Activated naive CD4-positive, alpha-beta T cell treated with anti-CD3 and anti-CD28 coated beads, Interleukin-2, amount 10 ng/mL, durations not matched to agents 5 hours and 36 hours (primary cell): ENCODE measurements at places on chromosomes 6 and 20. TPM values are rescaled to one million over a fixed set of nuclear protein-coding genes. Genes with fewer than 3 reads are reported as not detected.

SSR1 gene
- total RNA-seq = 162 TPM

METTL24 gene
- not detected for total RNA-seq

SYNGAP1 gene
- 48.0 TPM for total RNA-seq

MDFI gene
- total RNA-seq = not detected

ABHD16B gene
- total RNA-seq = not detected

BHLHE23 gene
- not detected for total RNA-seq

DOK5 gene
- total RNA-seq = 0.41 TPM
